ENCODE measurements at places on chromosomes 2 and 18. TPM values are rescaled to one million over a fixed set of nuclear protein-coding genes. Genes with fewer than 3 reads are reported as not detected.

ATL2 gene
- 54.5 TPM for total RNA-seq

DSC1 gene
- total RNA-seq = 0.16 TPM

VWA3B gene
- not detected for total RNA-seq

LAMA1 gene
- total RNA-seq = not detected

CYS1 gene
- 0.11 TPM for total RNA-seq

CTLA4 gene
- total RNA-seq = 28.7 TPM

CD207 gene
- total RNA-seq = not detected

HOXD9 gene
- total RNA-seq = not detected

MEP1B gene
- total RNA-seq = not detected

METTL4 gene
- total RNA-seq = 20.5 TPM

WDR43 gene
- 129 TPM for total RNA-seq

IL1RL2 gene
- total RNA-seq = not detected

CD302 gene
- total RNA-seq = 0.74 TPM

CHRNG gene
- total RNA-seq = not detected

UGT1A1 gene
- not detected for total RNA-seq

SLC23A3 gene
- 1.6 TPM for total RNA-seq

PPP1R1C gene
- total RNA-seq = not detected

DOK6 gene
- total RNA-seq = not detected

MRPS9 gene
- total RNA-seq = 45.1 TPM

UGT1A5 gene
- total RNA-seq = not detected

FNDC4 gene
- not detected for total RNA-seq

PJVK gene
- total RNA-seq = 4.6 TPM

CIDEA gene
- total RNA-seq = not detected

SRD5A2 gene
- total RNA-seq = not detected

MYOM1 gene
- total RNA-seq = 1.0 TPM

VAMP8 gene
- 84.5 TPM for total RNA-seq

OXER1 gene
- total RNA-seq = not detected

PUM2 gene
- total RNA-seq = 104 TPM

FAM161A gene
- 6.6 TPM for total RNA-seq

INHA gene
- total RNA-seq = not detected

FABP1 gene
- not detected for total RNA-seq

ASB18 gene
- total RNA-seq = not detected

LOXHD1 gene
- total RNA-seq = 0.45 TPM

COA5 gene
- 27.5 TPM for total RNA-seq

NEDD4L gene
- 8.5 TPM for total RNA-seq

KCNK3 gene
- not detected for total RNA-seq

OST4 gene
- total RNA-seq = 257 TPM

TYMS gene
- total RNA-seq = 324 TPM

LCT gene
- 0.29 TPM for total RNA-seq

FOXD4L1 gene
- total RNA-seq = not detected

GATA6 gene
- total RNA-seq = not detected

IMPACT gene
- 13.5 TPM for total RNA-seq

TRABD2A gene
- total RNA-seq = 56.3 TPM

PDIA6 gene
- total RNA-seq = 150 TPM

NPPC gene
- 4.7 TPM for total RNA-seq

CENPA gene
- total RNA-seq = 32.5 TPM

SP140 gene
- 78.1 TPM for total RNA-seq

DSEL gene
- total RNA-seq = 0.13 TPM

COL5A2 gene
- 3.3 TPM for total RNA-seq

ABCG8 gene
- not detected for total RNA-seq

NCKAP5 gene
- total RNA-seq = not detected

SPTBN1 gene
- total RNA-seq = 91.9 TPM

SPP2 gene
- total RNA-seq = not detected

RUFY4 gene
- 0.88 TPM for total RNA-seq

RABL2A gene
- total RNA-seq = 11.8 TPM

ALPI gene
- not detected for total RNA-seq

RAB6C gene
- total RNA-seq = not detected
